Gastrocnemius medialis (tissue), 4 donors: ENCODE measurements at places on chromosomes 4 and X. TPM values are rescaled to one million over a fixed set of nuclear protein-coding genes. Genes with fewer than 3 reads are reported as not detected.

DNA sequence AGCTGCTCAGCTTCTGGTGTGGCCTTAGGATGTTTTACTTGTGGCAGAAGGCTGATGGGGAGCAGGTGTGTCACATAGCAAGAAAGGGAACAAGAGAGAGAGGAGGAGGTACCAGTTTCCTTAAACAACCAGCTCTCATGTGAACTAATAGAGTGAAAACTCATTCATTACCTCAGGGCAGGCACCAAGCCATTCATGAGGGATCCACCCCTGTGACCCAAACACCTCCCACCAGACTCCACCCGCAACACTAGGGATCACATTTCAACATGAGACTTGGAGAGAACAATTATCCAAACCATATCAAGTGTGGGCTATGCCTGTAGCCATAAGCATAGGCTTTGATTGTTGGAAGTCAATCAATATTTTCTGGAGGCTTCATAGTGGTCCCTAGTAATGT, 56.0 kb downstream of the GSX2 start:
- H3K36me3 ChIP-seq = no peaks in the 10 kb centered on the region
- no peak overlapping the region for H3K27ac ChIP-seq
- H3K27me3 ChIP-seq = no peaks in the 10 kb centered on the region
- no peak overlapping the region for H3K4me3 ChIP-seq
- DNase-seq = no peak

DNA sequence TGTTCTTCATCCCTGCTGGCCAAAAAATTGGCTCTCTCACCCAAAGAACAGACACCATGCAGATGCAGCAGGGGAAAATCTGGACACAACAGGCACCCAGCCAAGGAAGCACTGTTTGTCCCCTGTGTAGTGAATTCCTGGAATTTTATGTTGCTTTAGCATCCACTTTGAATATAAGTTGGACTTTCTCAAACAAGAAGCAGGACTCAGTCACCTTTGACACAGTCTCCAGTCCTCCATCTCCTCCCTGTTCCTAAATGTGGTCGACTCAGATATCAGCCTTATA, 11.8 kb downstream of the ZNF182 start:
- H3K36me3 ChIP-seq = no peaks in the 10 kb centered on the region
- H3K27me3 ChIP-seq = no peaks in the 10 kb centered on the region
- DNase-seq = no peak
- no peak overlapping the region for H3K27ac ChIP-seq
- no peaks in the 10 kb centered on the region for H3K4me1 ChIP-seq

ATP10D gene
- total RNA-seq = 2.8 TPM

GRCh38 chrX:121050781-121051180, 3.4 kb downstream of the GLUD2 start:
- no peak overlapping the region for H3K4me3 ChIP-seq
- H3K36me3 ChIP-seq = no peaks in the 10 kb centered on the region
- no peaks in the 10 kb centered on the region for H3K27me3 ChIP-seq
- no peak overlapping the region for H3K27ac ChIP-seq
- no peak for DNase-seq

GRCh38 chr4:12118651-12119213, 690.0 kb upstream of the HS3ST1 start:
- no peaks in the 10 kb centered on the region for H3K27me3 ChIP-seq
- no peak overlapping the region for H3K4me3 ChIP-seq
- H3K27ac ChIP-seq = no peak overlapping the region
- DNase-seq = no peak

DNA sequence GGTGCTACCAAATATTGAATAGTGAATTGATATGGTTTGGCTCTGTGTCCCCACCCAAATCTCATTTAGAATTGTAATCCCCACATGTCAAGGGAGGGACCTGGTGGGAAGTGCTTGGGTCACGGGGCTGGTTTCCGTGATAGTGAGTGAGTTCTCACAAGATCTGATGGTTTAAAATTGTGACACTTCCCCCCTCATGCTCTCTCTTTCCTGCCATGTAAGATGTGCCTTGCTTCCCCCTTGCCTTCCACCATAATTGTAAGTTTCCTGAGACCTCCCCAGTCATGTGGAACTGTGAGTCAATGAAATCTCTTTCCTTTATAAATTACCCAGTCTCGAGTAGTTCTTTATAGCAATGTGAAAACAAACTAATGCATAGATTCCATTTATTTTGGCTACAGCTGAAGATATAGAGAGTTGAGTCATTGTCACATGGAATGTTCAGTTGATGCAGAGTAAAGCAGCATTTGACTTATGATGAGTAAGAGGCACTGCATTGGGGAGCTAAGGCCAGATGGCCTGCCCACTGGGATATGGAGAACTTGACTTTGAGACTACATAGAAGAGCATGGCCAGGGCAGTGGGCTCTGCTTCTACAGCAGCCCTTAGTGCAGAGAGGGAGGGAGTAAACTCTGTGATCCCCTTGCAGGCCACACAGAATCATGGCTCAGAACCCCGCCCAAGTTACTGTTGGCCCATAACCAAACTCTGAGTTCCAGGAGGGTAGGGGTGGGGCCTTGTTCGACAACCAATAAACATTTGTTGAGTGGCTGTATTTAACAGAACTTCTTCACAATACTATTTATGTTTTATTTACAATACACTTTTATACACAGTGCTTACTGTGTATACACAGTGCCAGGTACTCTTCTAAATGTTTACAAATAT, 34.2 kb downstream of the RAI2 start:
- H3K36me3 ChIP-seq = no peaks in the 10 kb centered on the region
- no peak overlapping the region for H3K4me3 ChIP-seq
- H3K27me3 ChIP-seq = no peaks in the 10 kb centered on the region

ANK2 gene
- 92.3 TPM for total RNA-seq

DNA sequence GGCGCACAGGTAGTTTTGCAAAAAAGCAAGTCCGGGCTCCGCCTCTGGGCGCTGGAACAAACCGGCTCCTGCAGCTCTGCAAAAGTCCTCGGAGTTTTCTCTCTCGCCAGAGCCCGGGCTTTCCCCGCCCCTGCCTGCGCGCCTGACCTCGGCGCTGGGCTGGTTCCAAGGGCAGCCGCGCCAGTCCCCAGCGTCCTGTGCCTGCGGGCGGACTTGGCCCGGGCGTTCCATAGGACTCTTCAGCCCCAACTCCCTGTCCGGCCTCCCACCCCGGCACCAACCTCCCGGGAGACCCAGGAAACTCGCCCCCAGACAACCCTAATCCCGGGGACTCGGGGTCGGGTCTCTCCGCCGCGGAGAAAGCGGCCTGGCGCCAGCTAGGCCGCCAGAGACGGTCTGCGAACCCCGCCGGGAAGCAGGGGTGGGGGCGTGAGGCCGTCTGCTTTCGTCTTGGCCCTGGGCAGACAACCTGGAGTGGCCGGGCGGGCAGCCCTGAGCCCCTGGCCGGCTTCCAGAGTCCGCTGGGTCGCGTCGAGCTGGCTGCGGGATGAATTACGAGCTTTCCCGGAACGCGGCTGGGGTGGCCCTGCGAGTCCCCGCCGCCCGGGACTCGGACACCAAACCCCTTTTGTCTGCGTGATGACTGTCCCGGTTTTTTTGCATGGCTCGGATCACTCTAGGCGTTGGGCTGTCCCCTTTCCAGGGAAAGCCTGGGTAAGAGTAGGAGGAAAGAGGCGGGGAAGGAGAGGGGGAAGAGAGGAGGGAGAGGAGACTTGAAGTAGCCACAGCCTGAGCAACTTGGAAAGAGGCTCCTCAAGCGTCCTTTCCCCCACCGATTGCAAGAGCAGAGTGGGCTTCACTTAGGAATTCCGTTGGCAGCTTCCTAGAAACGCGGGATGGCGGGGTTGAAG, 916 bp downstream of the MXRA5 start:
- peak overlapping the region; percentile 24 for H3K4me3 ChIP-seq
- peaks cover 15% of the 10 kb centered on the region for H3K27me3 ChIP-seq

DCUN1D4 gene
- 17.0 TPM for total RNA-seq

GRCh38 chr4:34046580-34046979, 2197.7 kb downstream of the ARAP2 start:
- H3K4me3 ChIP-seq = no peak overlapping the region
- H3K27ac ChIP-seq = no peak overlapping the region
- no peak for DNase-seq
- no peaks in the 10 kb centered on the region for H3K36me3 ChIP-seq
- no peaks in the 10 kb centered on the region for H3K27me3 ChIP-seq
- H3K4me1 ChIP-seq = no peaks in the 10 kb centered on the region

SGCB gene
- 39.3 TPM for total RNA-seq

DNA sequence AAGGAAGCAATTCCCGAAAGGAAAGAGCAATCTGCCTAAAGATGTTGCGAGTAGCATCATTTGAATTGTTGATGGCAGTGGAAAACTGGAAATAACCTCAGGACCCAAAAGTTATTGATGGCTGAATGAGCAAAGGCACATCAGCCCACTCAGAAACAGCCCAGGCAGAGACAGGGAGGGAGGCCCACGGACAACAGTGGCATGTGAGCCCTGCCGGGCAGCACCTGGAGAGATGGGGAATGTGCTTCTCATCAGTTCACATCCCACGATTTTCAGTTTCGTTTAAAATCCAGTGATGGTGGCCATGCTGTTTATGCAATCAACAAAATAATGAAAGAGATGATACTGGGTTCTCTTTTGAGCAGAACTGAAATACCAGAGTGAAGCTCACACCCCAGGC, 80.0 kb downstream of the JAKMIP1 start:
- no peak overlapping the region for H3K27ac ChIP-seq
- no peaks in the 10 kb centered on the region for H3K4me1 ChIP-seq
- no peak overlapping the region for H3K4me3 ChIP-seq
- no peak for DNase-seq
- H3K36me3 ChIP-seq = no peaks in the 10 kb centered on the region
- H3K27me3 ChIP-seq = no peaks in the 10 kb centered on the region

DNA sequence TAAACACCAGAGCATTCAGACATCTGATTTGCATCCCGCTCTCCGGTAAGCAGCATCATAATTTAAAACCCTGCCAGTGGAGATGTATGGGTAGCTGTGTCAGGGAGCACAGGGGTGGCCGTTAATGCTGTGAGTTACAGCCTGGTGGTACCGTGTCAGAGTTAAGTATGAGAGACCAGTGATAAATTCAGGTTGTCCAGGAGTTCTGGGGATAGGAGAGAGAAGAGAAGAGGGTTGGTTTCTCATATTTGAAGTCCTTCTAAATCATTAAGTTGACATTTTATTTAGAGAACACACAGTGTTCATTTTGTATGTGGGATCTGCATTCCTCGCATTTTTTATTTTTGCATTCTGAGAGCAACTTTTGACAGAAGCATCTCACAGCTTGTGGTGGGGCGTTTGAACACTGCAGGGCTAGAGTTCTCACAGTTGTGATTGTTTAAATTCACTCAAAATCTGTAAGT, 157.6 kb downstream of the DCLK2 start:
- H3K27me3 ChIP-seq = no peaks in the 10 kb centered on the region
- no peaks in the 10 kb centered on the region for H3K36me3 ChIP-seq
- no peak overlapping the region for H3K4me3 ChIP-seq
- no peak for DNase-seq
- H3K27ac ChIP-seq = no peak overlapping the region
- no peaks in the 10 kb centered on the region for H3K4me1 ChIP-seq

GRCh38 chr4:98672583-98673287, 14.3 kb upstream of the TSPAN5 start:
- H3K4me3 ChIP-seq = no peak overlapping the region
- no peak for DNase-seq
- H3K36me3 ChIP-seq = no peaks in the 10 kb centered on the region
- H3K4me1 ChIP-seq = no peaks in the 10 kb centered on the region
- H3K27me3 ChIP-seq = no peaks in the 10 kb centered on the region

GRCh38 chrX:15786915-15787314, 3.4 kb upstream of the ZRSR2 start:
- peaks cover 7% of the 10 kb centered on the region for H3K4me1 ChIP-seq
- no peak for DNase-seq
- H3K4me3 ChIP-seq = no peak overlapping the region
- H3K36me3 ChIP-seq = peaks cover 14% of the 10 kb centered on the region

FGFR3 gene
- 0.15 TPM for total RNA-seq

DNA sequence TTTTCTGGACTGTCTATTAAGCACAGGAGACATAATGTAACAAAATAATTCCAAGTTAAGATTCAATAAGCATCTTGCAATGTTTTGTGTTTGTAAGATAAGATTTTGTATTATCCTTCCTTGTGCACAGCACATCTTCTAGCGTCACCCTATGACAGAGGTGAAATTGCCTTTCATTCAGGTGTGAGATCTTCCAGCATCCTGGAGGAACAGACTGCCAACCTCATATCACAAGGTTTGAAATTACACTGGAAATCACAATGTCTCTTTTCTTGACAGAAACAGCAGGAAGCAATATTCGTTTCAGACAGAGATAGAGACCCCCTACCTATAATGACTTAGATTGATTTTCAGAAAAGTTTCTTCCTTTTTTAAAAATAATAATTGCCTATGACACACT, 668.6 kb downstream of the GABRG1 start:
- no peak overlapping the region for H3K27ac ChIP-seq
- H3K36me3 ChIP-seq = no peaks in the 10 kb centered on the region
- H3K27me3 ChIP-seq = no peaks in the 10 kb centered on the region

- H3K27me3 ChIP-seq = no peaks in the 10 kb centered on the region
- no peak overlapping the region for H3K27ac ChIP-seq
- H3K36me3 ChIP-seq = no peaks in the 10 kb centered on the region
- H3K4me3 ChIP-seq = no peak overlapping the region
Measured at GRCh38 chrX:100356351-100356896, 53.6 kb downstream of the PCDH19 start.

LRPAP1 gene
- total RNA-seq = 91.1 TPM

DNA sequence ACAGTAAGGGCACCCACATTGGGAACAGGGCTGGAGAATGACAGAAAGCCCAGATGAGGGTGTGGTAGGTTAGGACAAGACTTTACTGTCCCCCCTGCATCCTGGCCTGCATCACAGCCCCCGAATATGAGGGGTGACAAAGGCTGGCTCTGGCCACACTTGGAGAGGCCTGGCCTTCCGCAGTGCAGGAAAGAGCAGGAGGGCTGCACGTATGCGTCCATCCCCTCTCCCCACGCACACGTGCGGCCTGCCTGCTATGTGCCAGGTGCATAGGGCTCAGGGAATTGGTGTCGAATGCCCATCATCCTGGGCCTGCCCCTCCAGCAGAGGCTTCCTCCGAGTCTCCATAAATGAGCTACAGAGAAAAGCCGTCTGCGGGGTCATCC, 80.5 kb downstream of the ABLIM2 start:
- H3K27me3 ChIP-seq = no peaks in the 10 kb centered on the region
- no peaks in the 10 kb centered on the region for H3K36me3 ChIP-seq
- H3K4me3 ChIP-seq = no peak overlapping the region
- H3K4me1 ChIP-seq = peaks cover 5% of the 10 kb centered on the region
- no peak for DNase-seq
- peak overlapping the region; percentile 68 for H3K27ac ChIP-seq

BMX gene
- total RNA-seq = 2.4 TPM

GRCh38 chrX:3599802-3600430, 113.5 kb downstream of the PRKX start:
- H3K27ac ChIP-seq = no peak overlapping the region
- H3K36me3 ChIP-seq = no peaks in the 10 kb centered on the region
- H3K4me1 ChIP-seq = no peaks in the 10 kb centered on the region
- DNase-seq = no peak
- no peak overlapping the region for H3K4me3 ChIP-seq
- H3K27me3 ChIP-seq = no peaks in the 10 kb centered on the region

- no peak overlapping the region for H3K27ac ChIP-seq
- H3K27me3 ChIP-seq = no peaks in the 10 kb centered on the region
- H3K4me3 ChIP-seq = no peak overlapping the region
- H3K4me1 ChIP-seq = no peaks in the 10 kb centered on the region
- no peak for DNase-seq
- H3K36me3 ChIP-seq = no peaks in the 10 kb centered on the region
Measured at GRCh38 chrX:24235084-24235710, 78.7 kb downstream of the SUPT20HL2 start.
